ENCODE measurements at places on chromosomes 7 and 10.

DNA sequence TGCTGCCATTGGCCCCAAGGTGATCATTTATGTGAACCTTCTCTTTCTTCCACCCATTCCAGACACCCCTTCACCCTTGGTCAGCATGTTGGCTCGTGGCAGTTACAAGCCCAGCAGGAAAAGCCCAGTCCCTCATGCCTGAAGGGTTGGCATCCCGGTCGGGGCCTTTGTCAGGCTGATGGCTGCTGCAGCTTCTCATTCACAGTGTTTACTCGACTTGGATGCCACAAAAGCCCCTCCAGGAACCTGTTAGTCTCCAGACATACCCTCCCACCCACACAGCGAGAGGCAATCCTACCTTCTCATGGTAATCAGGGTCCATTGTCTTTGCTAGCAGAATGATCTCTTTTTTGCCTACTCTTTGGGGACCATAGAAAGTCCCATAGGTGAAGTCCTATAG lies 200.8 kb upstream of the PFKP start:
- DNase-seq, result no peak

- no peak for DNase-seq
Measured at GRCh38 chr10:89207801-89208551, 859 bp upstream of the CH25H start.

GRCh38 chr10:12042409-12042796 lies 206 bp downstream of the UPF2 start:
- DNase-seq, result no peak

DNA sequence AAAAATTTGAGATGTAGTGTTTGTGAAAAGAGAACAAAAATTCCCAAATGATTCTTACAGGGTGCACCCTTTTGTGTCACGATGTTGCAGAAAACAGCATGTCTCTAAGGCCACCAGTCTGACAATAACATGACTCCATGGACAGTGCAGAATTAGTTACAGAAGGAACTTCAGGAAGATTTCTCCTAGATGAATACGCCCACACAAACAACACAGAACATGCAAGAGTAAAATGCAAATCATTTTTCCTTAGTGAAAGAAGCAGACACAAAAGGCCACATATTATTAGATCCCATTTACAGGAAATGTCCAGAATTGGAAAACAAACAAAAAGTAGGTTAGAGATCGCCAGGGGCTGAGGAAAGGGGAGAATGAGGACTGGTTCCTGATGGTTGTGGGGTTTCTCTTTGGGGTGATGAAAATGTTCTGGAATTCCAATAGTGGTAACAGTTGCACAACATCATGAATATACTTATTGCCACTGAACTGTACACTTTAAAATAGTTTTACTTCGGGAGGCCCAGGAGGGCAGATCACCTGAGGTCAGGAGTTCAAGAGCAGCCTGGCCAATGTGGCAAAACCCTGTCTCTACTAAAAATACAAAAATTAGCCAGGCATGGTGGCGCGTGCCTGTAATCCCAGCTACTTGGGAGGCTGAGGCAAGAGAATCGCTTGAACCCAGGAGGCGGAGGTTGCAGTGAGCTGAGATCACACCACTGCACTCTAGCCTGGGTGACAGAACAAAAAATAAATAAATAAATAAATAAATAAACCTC lies 10.2 kb downstream of the ZC3HAV1 start:
- no peak for DNase-seq

- no peak for DNase-seq
Measured at GRCh38 chr7:110868458-110868857, 222.5 kb upstream of the LRRN3 start.

GRCh38 chr10:110326351-110327032 lies 21.8 kb upstream of the SMNDC1 start:
- peak; percentile 61 for DNase-seq

- no peak for DNase-seq
Measured at GRCh38 chr7:29229946-29230345, 35.4 kb downstream of the CHN2 start.

- no peak for DNase-seq
Measured at GRCh38 chr7:110775046-110775445, 315.9 kb upstream of the LRRN3 start.

DNA sequence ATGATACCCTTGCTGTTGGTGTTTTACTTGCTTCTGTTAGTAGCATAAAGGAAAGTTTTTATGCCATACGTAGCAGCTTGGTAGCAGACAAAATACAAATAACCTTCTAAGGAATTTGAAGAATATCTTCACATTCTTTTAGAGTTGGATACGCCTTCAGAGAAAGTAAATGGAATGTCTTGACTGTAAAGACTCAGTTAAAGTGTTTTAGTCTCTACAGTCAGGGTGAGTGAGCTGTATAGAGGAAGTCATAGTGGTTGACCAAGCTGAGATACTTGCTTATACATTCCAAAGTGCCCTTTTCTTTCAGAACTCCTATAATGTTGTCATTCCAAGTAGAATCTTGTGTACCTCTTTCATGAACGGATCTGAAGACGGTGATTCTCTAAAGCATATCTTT lies 37.7 kb downstream of the RABGEF1 start:
- no peak for DNase-seq

- no peak for DNase-seq
Measured at GRCh38 chr7:92053312-92053711, 81.0 kb downstream of the CYP51A1 start.

Measured in 8988T (cell line).